Motor neuron (in vitro differentiated cells): ENCODE measurements at places on chromosomes 3 and 15. TPM values are rescaled to one million over a fixed set of nuclear protein-coding genes. Genes with fewer than 3 reads are reported as not detected.

- no peak for ATAC-seq
Measured at GRCh38 chr15:90812171-90812957, 56.0 kb upstream of the FURIN start.

- no peak for ATAC-seq
Measured at GRCh38 chr15:65789759-65790425, 2.2 kb downstream of the DENND4A start.

GRCh38 chr3:194045289-194045688 lies 90.7 kb upstream of the HES1 start:
- no peak for ATAC-seq

GRCh38 chr3:185150561-185150960 lies 2.3 kb downstream of the C3orf70 start:
- ATAC-seq: no peak

DNA sequence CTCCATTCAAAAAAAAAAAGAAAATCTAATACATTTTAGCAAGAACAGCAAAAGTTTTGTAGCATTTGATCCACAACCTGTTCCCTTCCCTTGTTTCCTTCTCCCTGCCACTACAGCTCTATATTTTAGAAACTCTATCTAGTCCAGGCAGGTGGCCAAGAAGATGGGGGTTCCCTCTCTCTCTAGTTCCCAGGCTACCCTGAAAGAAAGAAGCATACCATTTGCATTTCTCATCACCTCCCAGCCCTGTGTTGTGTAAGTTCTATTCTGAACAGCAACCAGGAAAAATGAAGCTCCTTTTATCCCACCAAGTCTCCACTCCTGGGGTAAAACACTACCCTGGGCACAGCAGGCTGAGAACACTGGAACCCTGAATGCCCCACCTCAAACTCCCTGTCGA lies 100.0 kb downstream of the PCCB start:
- peak; percentile 91 for ATAC-seq

PLEKHO2 gene
- 9.3 and 13.3 TPM in 2 replicates for total RNA-seq

TTLL13 gene
- 0.17 and 0.23 TPM in 2 replicates for total RNA-seq

GRCh38 chr15:28974142-28974541 lies 88.4 kb downstream of the APBA2 start:
- no peak for ATAC-seq

NANOGP8 gene
- 0.78 and 0.90 TPM in 2 replicates for total RNA-seq

GRCh38 chr3:46380471-46381221 lies 9.9 kb downstream of the CCR5 start:
- ATAC-seq: no peak

DNA sequence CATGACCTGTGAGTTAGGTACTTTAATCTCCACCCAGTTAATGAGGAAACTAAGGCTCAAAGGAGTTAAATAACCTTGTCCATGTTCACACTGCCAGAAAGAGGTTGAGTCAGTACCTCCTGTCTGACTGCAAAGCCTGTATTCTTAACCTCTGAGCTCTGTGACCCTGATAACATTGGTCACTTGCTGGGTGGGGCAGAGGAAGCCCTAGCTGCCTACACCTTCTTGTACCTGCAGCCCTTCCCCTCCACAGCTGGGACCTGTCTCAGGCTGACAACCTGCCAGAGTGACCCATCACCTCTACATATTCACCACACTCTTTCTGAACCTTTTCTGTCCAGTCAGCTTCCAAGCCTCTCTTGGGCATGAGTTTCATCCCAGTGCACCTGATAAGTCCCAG lies 106.1 kb upstream of the HES1 start:
- ATAC-seq: no peak

GRCh38 chr3:107461721-107462120 lies 61.0 kb upstream of the BBX start:
- no peak for ATAC-seq

DNA sequence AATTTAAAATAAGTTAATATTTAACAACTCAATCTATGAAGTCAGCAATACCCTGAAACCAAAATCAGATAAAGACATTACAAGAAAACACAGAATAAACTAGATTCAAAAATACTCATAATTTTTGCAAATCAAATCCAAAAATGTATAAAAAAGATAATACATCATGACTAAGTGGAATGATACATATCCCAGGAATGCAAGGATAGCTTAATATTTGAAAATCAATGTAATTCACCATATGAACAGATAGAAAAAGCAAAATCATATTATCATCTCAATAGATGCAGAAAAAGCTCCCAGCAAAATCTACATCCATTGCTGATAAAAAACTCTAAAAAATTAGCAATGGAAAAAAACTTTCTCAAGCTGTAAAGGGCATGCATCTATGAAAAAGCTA lies 70.5 kb downstream of the SETMAR start:
- ATAC-seq: no peak

DNA sequence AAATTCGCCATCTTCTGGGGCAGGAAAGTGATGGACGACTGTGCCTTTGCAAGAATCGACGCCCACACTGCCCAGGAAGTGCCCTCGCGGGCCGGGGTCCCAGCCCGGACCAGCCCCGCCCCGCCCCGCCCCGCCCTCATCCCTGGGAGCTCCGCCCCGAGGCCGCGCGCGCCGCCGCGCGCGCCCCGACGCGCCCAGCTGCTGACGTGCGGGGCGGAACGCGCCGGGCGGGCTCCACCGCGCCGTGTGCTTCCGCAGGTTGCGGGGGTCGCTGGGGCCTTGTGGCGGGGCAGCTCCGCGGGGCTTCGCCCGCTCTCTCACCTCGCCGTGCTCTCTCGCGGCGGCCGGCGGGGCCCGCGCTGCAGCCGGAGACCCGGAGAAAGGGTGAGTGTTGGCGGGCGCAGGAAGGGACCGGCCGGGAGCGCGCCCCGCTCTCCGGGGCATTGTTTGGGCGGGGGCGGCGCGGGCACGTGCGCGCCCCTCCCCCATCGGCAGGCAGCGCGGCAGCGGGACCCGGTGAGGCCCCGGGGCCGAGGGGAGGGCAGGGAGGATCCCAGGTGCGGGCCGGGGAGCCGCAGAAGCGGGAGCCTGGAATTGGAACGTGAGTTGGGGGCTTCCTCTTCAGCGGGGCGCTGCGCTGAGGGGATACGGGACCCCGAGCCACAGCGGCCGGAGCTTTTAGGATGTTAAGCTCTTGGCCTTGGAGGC lies at the start of gene YEATS2:
Gene YEATS2 (plus strand): TSS at position 188 of the 708 bp plus-strand sequence. CDS start 17,366 bp downstream, outside the sequence.
- peak; percentile 87 for ATAC-seq

- no peak for ATAC-seq
Measured at GRCh38 chr3:140754936-140755335, 77.1 kb downstream of the TRIM42 start.

- no peak for ATAC-seq
Measured at GRCh38 chr3:173660645-173661299, 263.2 kb downstream of the NLGN1 start.

DNA sequence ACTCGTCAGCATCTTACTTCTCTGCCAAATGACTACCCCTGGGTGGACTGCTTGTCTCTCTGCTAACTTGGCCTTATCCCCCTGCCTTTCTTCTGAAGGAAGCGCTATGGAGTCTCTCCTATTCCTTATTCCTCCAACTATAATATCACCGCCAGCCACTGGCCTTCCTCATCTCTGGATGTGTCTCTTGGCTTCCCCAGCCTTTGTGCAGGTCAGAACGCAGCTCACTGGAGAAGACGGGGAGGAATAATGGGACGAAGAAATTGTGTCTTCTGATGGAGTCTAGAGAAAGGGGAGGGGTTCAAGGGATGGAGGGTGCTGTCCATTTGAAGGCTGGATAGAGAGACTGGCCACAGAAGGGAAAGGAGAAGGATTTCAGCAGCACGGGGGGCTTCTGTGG lies 16.9 kb downstream of the ITGA11 start:
- ATAC-seq: no peak

DNA sequence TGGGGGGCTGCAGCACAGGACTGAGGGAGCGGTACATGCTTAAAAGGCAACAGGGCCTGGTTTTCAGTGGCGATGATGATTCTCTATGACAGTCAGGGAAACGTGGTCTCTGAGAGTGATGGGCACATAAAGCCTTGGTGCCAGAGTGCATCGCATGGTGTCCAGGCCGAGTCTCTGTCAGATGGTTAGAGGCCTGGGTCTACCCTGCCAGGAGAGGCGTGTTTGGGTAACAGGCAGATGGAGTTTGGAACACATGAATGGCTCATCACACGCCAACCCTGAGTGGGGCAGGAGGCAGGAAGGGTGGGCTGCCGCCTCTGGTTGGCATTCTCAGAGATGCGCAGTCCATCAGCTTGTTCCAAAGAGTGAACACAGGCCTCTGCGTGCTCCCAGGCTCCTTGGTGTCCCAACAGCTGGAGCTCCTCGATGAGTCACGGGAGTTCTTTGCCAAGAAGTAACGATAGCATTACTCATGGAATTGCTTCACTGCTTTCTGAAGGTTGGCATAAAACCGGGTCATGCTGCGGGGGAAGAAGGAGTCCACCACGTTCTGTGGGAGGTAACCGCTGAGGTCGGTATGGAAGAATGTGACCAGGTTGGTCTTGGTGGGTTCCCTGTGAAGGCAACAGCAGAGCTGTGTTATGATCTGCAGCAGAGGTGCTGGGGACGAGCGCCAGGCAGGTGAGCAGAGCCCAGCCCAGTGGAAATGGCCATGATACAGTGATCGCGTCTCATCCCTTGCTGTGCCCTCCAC lies 11.0 kb downstream of the STARD5 start:
- no peak for ATAC-seq

GRCh38 chr3:169668072-169668956 lies 4.8 kb upstream of the MECOM start:
- ATAC-seq: peak; percentile 8

- peak; percentile 95 for ATAC-seq
Measured at GRCh38 chr3:120153294-120153693, 59.0 kb upstream of the GSK3B start.

- ATAC-seq: no peak
Measured at GRCh38 chr15:69624816-69625215, 172.2 kb downstream of the RPLP1 start.

DNA sequence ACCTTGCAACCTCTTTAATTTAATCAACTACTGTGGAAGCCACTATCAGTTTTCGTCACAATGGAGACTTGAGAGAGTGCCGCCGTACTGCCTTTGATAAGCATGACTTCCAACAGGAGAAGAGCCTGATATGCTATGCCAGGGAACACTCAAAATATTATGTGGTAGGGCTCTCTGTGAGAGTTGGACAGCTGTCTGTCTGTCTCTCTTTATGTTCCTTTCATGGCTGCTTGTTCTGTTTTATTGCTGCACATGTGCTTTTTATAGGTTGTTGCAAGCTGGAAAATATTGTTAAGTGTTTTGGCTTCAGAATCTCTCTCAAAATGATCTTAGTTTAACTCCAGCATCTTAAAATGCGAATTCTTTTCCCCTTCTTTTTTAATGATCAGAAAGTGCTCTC lies 249.4 kb upstream of the RARB start:
- ATAC-seq: no peak

- ATAC-seq: no peak
Measured at GRCh38 chr15:49946681-49947080, 172.4 kb downstream of the ATP8B4 start.

DNA sequence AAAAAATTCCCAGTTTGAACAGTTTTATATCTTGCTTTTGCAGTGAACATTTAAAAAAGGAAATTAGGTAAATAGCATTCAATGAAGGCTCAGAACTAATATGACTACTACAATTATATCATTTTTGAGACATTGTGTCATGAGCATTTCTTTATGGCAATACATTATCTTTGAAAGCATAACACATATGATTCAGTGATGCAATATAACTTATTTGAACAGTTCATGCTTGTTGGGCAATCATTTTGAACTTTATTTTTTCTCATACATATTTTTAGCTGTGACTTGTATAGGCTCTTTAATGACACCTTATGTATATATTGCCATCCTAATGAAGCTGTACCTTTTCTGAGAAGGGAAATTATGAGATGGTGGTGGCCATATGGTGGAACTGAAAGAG lies 828.6 kb upstream of the NR2F2 start:
- no peak for ATAC-seq

DNA sequence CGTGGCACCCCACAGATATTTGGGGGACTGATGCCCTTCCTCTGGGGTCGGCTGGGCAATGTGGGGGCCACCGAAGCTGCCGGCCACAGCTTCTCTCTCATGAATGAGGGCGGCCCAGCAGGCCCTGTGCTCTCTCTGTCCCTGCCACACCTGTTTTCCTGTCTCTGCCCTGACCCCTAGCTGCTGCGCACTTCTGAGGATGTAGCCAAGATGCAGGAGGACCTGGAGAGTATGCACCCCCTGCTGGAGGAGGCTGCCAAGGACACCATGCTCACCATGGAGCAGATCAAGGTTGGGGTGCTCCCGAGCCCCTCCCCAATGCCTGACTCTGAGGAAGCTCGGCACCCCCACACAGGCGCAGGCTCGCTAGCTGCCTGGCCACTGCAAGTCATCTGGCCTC lies 59.7 kb downstream of the SEMA3G start:
- peak; percentile 85 for ATAC-seq

GRCh38 chr3:135674508-135674907 lies 291.0 kb upstream of the PPP2R3A start:
- ATAC-seq: no peak

GRCh38 chr3:15310491-15311370 lies 21.7 kb downstream of the SH3BP5 start:
- peak; percentile 46 for ATAC-seq

- ATAC-seq: no peak
Measured at GRCh38 chr15:80594091-80594889, 100.8 kb upstream of the ABHD17C start.

GRCh38 chr3:151300539-151300938 lies 16.1 kb downstream of the GPR87 start:
- no peak for ATAC-seq

DNA sequence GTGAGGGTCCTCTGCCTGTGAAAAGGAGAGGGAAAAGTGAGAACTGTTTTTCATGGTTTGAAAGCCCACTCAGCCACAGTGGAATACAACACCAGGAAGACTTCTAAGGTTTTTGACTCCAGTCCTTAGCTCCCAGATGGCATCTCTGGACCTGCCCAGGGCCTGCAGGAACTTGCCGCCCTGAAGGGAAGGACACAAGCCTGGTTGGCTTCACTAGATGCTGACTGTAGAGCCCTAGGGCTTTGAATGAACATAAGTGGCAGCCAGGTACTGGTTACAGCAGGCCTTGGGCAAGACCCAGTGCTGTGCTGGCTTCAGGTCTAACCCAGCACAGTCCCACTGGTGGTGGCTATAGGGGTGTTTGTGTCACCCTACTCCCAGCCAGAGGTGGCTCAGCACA lies 21.3 kb upstream of the TMEM266 start:
- ATAC-seq: no peak

GRCh38 chr3:111594205-111594604 lies 941 bp downstream of the ZBED2 start:
- no peak for ATAC-seq
